ENCODE measurements at places on chromosomes 3 and 15.

GRCh38 chr3:56681984-56682461 lies 1.0 kb downstream of the TASOR start:
- no peak for DNase-seq

DNA sequence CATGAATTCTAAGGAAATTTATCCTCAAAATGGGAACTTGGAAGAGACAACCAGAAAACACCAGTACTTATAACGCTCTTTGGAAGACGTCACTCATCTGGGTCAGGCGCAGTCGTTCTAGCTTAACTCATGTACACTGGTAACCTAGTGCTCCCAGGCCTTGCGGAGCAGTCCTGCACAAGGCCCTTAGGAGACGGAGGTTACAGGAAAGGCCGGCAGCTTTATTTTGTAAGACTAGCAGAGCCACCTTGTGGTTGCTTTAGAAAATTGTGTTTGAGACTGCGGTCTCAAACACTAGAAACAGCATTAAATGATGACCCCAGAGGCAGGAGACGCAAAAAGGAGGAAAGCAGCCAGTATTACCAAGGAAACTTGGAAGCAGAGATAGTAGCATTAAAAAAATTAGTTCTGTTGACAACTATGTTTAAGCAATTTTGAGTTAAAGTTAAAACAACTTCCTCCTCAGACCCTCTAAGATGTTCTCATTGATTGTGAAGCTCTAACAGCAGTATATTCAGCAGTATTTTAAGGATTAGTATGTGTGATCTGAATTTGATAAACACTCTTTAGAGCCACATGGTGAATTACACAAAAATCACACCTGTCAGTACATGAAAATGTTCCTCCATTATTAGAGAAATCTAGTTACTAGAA lies 141.9 kb upstream of the C2CD4B start:
- peak; percentile 57 for DNase-seq

GRCh38 chr3:43178891-43179366 lies 73.0 kb upstream of the POMGNT2 start:
- DNase-seq = no peak

DNA sequence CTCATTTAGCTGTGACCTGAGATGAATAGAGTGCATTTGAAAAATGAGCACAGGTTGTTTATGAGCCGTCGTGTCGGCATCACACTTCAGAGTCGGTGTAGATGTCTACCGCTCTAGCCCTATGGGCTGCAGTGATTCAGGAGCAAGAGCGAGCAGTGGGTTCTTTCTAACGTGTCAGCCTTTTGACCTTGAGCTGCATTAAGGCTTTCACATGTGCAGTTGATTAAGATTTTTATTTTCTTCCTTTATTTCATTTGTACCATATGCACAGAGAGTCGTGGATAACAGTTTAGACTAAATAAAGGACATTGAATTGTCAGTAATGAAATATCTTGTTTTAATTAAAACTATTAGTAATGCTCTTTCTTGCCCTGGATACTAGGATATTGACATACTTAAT lies 368.2 kb downstream of the PTPRG start:
- no peak for DNase-seq
